ENCODE measurements at places on chromosomes 4 and X.
A peak's percentile ranks its signal among the peaks of the same experiment; 100 is the strongest.

- DNase-seq = peak; percentile 50
Observed at GRCh38 chr4:121072224-121073003, at the start of gene NDNF. TSS of gene NDNF (minus strand) at chr4:121072535. CDS start at chr4:121045837, 26,698 bp downstream.

DNA sequence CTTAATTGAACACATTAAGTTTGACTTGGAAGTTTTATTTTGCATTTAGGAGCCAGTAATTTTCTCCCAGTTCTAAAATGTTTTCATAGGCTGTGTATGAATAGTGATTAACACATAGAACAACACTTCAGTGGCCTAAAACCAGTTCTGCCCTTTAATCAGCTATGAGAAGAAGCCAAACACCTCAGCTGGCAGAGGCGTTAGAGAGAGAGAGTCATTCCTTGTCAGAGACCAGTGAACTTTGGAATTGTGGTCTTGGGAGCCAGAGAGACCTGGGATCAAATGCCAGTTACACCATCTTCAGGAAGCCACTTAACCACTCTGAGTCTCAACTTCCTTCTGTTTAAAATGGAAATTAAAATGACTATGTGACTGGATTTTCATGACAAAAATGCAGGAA lies 39.3 kb upstream of the PRPS2 start:
- DNase-seq = no peak

GRCh38 chr4:63717384-63717783 lies 691.9 kb downstream of the TECRL start:
- no peak for DNase-seq

DNA sequence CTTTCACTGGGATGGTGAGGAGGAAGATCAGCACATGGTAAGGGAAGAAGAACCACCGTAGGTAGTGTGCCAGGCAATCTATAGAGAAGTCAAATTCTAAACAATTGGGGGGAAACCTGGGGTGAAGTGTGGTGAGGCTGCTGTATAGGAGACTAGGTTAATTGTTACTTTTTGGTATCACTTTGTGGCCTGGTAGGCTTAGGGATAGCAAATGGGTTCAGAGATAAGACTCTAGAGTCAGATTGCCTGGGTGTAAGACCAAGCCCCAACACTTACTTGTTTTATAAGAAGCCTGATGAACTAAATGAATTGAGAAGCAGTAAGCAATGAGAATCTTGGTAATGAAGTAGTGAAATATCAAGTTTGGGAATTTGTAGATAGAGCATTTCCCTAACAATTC lies 8.7 kb downstream of the SMAD1 start:
- no peak for DNase-seq

GRCh38 chr4:163172647-163173046 lies 6.0 kb upstream of the NAF1 start:
- no peak for DNase-seq

DNA sequence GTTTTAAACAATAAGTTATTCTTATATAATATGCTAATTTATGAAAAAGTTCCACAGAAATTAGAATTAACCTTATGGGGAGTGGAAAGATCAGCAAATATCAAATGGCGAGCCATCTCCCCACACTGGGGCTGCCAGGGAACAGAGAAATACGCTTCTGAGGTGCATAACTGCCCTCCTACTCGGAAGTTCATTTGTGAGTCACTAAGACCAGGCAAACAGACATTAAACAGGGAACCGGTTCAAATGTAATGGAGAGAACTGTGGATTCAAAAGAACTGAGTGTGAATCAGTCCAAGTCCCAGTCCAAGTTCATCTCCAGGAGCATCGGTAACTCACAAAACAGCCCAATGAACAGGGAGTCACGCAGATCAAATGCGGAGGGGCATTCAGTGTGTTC lies 11.4 kb upstream of the S100G start:
- no peak for DNase-seq

- DNase-seq = no peak
Observed at GRCh38 chr4:25123236-25123635, 37.0 kb downstream of the SEPSECS start.

GRCh38 chr4:86451560-86452330 lies 91.9 kb upstream of the MAPK10 start:
- DNase-seq = no peak

- no peak for DNase-seq
Observed at GRCh38 chrX:151513472-151513871, 50.0 kb upstream of the PASD1 start.

GRCh38 chr4:3851211-3851610 lies 85.0 kb downstream of the ADRA2C start:
- DNase-seq = no peak

DNA sequence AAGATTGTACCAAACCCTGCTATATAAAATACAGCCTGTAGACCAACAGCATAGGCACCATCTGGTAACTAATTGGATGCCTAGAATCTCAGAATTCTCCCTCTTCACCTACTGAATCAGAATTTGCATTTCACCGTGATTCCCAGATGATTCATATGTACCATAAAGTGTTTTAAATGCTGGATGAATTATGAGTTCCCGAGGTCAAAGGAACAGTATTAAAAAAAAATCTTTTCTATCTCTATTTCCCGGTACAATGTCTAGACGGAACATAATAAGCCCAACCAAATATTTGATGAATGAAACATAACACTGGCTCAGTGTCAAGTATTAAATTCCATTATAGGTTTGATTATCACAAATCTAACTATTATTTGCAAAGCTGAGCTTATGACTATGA lies 280.0 kb downstream of the ANKRD50 start:
- no peak for DNase-seq
